ENCODE measurements at places on chromosomes 2 and 18.

GRCh38 chr18:35041815-35042387, 688 bp downstream of the MAPRE2 start:
- peak; percentile 63 for DNase-seq

DNA sequence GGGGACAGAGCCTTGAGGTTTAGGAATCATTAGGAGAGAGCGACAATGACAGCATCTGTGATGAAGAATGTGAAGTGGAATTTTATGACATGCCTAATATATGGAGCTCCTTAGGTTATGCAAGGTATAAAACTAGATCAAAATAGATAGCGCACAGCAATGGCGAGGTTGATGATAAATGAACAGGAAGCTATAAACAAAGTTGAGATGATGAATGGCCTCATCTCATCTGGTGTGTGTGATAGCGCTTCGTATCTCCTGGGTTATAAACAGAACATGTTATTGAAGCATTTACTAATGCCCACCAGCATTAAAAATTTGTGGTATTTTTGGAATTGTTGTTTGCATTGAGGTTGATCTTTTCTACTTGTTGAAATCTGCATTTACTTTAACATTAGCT, 231.5 kb downstream of the LTBP1 start:
- no peak for DNase-seq

- no peak for DNase-seq
Observed at GRCh38 chr2:233228376-233228775, 23.1 kb upstream of the ATG16L1 start.

GRCh38 chr18:49666045-49666775, 104.4 kb downstream of the LIPG start:
- no peak for DNase-seq

DNA sequence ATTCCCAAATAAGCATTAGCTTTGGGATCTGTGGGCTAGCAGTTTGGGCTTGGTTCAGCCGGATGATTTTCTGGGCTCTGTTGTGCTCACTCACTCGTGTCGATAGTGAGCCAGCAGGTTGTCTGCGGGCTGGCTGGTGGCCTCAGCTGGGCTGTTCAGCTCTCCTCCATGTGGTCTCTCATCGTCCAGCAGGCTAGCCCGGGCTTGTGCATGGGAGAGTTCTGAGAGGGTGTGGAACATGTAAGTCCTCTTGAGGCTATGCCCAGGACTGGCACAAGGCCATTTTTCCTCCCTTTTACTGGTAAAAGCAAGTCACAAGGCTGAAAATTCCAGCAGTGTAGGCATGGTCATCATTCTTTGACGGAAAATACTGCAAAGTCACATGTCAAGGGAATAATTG, 38.5 kb downstream of the NTSR2 start:
- no peak for DNase-seq

- DNase-seq, result no peak
Observed at GRCh38 chr18:13574761-13575160, 151.6 kb downstream of the FAM210A start.

DNA sequence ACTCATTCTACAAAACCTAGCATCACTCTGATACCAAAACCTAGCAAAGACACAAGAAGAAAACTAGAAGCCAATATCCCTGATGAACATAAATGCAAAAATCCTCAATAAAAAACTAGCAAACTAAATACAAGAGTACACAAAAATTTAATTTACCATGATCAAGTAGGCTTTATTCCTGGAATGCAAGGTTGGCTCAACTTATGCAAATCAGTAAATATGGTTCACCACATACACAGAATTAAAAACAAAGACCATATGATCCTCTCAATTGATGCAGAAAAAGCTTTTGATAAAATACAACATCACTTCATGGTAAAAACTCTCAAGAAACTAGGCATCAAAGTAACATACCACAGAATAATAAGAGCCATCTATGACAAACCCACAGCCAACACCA, 188.3 kb downstream of the ETAA1 start:
- no peak for DNase-seq

DNA sequence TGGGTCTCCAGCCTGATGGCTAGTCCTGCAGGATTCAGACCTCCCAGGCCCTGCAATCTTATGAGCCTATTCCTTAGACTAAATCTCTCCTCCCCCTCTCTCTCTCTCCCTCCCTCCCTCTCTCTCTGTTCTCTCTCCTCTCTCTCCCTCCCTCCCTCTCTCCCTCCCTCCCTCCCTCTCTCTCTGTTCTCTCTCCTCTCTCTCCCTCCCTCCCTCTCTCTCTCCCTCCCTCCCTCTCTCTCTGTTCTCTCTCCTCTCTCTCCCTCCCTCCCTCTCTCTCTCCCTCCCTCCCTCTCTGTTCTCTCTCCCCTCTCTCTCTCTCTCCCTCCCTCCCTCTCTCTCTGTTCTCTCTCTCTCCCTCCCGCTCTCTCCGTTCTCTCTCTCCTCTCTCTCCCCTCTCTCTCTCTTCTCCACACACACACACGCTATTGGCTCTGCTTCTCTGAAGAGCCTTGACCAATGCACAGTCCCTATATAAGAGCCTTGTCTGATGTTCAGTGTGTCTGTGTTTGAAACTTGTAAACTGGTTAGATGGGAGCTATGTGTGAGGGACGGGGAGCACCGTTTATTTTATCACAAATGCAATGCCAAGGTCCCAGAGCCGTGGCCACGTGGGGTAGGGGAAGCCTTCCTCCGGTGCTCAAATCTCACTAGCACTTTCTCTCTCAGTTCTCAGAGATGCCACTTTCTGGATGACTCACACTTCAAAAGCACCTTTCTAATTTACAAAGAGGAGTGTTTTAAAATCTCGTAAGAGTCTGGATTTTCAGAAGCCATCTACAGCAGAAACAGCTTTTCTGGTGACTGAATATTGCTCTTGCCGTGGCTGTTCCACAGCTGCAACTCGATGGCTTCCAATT, 9.4 kb upstream of the PRLH start:
- DNase-seq, result no peak

DNA sequence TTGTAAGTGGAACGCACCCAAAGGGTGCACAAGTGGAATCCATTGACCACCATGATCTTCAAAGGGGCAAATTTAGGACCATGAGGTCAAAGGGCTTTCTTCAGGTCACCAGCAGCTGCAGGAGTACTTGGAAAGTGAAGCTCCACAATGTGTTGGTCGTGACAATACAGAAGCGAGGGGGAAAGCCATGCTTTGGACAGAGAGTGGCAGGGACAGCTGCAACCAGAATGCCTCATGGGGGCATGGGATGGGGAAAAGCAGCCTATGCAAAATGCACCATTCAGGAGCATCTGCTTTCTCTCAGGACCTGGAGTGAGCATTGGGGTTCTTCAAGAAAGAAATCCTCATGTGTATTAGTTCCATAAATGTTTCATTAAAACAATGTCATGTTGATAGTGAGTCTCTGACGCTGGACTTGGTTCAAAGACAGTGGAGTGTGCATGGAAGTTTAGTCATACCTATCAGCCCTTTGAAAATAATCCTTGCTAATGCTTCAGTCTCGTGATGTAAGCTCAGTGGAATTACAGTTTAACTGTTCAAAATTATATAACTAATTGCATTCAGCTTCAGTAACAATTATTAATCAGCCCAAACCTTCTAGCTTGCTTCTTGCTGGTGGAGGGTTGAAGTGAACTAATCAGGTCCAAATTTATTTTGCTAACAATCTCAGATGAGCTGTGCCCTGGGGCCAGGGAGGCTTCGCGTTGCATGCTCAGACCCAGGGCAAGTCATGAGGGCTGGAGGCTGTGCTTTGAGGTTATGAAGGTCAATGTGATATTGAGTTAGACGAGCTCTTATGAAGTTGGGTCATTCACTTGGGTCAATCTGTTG, 41.6 kb downstream of the ACKR3 start:
- no peak for DNase-seq

DNA sequence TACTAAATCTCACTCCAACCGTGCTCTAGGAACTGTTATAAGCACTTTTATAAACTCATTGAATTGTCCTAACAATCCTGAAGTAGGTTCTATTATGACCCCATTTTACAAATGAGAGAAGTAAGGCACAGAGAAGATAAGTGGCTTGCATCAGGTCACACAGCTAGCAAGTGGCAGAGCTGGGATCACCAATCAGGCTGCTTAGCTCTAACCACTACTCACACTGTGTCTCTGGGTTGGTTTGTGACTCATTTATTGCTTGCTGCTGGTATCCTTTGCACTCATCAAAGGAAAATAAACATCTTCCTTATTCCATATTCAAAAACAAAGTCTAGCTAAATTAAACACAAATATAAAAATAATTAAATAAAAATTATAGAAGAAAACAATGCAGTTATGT, 42.5 kb upstream of the IL1R2 start:
- no peak for DNase-seq

DNA sequence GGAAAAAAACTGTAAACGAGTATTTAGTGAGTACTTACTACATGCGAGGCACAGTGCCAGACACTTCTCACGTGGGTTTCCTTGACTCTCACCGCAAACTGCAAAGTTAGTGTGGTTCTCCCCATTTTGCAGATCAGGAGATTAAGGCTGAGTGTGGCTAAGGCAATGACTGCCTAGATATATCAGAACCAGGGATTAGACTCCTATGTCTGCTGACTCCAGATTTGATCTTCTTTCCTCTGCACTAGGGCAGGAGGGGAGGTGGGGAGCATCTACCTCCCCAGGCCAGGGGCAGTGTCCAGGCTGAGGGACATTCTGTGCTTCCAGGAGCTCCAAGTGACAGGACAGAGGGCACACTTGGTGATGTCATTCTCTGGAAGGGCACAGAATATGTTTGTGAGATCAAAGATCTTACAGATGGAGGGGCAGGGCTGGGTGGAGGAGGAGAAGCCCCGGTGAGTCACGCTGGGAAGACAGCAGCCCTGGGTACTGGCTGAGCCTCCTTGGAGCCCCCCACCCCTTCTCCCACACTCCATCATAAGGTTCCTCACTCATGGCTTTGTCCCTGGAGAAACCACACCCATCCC, 92.4 kb downstream of the RHOB start:
- no peak for DNase-seq

- no peak for DNase-seq
Observed at GRCh38 chr2:135225781-135226180, 173.7 kb downstream of the RAB3GAP1 start.

- no peak for DNase-seq
Observed at GRCh38 chr2:128320192-128320905, 1.7 kb upstream of the HS6ST1 start.

- DNase-seq, result no peak
Observed at GRCh38 chr2:7730449-7730848, 813.2 kb downstream of the RNF144A start.

GRCh38 chr18:11310476-11311086, 161.2 kb upstream of the PIEZO2 start:
- no peak for DNase-seq

DNA sequence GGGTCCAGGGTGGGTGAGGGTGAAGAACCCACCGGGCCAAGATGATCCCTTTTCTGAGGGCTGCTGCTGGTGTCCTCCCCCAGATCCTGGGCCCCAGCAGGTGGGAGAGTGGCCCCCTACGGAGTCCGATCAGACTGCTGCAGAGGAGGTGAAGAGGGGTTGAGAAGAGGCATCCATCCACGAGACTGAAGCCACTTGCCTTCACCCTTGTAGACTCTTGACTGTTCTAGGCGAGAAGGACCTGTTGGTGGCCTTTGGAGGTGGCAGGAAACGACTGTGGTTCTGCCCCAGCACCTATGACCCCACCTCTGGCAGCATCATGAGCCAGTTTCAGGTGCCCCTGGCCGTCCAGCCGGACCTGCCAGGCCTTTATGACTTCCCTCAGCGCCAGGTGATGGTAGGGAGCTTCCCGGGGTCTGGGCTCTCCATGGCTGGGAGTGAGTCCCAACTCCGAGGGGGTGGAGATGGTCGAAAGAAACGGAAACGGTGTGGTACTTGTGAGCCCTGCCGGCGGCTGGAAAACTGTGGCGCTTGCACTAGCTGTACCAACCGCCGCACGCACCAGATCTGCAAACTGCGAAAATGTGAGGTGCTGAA, 1.5 kb downstream of the TET3 start:
- DNase-seq, result no peak

DNA sequence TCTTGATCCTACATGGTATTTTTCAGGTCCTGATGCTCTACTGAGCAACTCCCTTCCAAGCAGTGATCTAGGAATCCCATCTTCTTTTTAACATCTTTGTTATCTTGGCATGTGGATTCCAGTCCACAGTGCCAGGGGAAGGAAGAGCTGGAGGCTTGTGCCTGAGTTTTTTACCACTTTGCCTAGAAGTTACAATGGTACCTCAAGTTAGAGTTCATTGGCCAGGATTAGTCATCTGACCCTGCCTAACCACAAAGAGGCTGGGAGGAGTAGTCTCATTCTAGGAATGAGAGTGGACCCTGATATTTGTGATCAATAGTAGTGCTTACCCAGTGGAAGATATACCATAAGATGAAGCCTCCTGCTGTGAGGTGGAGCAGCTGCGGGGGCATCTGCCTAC, 109.3 kb downstream of the ADCYAP1 start:
- no peak for DNase-seq

DNA sequence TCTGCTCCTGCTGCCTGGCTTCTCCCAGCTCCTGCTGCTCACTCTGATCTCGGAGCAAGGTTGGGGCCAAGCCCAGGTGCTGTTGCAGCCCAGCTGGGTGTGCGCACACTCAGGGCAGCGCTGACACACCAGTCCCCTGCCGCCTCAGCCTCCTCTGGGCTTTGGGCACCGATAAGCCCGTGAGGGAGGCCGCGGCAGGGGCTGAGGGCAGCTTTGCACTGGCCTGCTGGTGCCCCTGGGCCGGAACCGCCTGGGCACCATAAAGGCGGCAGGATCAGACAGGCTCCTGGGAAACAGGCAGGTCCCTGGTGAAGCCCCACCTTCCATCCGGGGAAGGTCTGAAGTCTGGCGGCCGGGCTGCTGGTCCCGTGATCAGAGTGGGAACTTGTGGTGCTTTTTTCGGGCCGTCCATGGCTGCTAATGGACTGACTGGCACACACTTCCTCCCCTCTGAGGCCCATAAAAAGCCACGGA, 14.1 kb upstream of the EML6 start:
- peak; percentile 40 for DNase-seq

DNA sequence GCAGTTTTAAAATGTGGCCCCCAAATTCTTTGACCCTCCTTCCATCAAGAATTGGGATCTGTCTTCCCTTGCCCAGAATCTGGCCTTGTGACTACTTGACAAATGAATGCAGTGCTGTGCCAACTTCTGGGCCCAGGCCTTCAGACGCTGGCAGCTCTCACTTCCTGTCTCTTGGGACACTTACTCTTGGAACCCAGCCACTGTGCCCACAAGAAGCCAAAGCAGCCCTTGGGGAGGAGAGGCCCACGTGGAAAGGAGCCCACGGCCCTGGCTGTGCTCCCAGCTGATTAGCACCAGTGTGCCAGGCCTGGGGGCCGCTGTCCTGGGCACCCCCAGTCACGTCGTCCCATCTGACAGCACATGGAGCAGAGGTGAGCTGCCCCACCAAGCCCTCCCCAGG, 56.6 kb downstream of the RPL37A start:
- no peak for DNase-seq

DNA sequence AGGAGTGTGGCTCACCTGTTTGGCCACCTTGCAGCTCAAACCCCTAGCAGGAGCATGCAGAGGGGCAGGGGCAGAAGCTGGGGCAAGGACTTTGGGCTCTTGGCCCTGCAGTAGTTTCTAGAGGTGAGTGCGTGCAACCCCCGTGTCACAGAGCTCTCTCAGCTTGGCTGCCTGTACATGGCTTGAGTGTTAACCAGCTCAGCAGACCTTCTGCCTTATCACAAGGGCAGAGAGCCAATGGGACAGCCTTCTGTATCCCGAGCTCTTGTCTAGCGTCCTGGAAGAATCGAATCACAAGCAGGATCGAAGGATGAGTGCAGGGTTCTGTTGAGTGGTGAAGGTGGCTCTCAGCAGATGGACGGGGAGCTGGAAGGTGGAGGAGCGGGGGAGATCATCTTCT, 120.3 kb upstream of the TMEM18 start:
- DNase-seq, result no peak

GRCh38 chr2:232419245-232420072, 12.8 kb downstream of the ALPG start:
- DNase-seq, result no peak

GRCh38 chr2:27832396-27832795, 57.8 kb downstream of the RBKS start:
- DNase-seq, result no peak
